ENCODE measurements at places on chromosomes 1 and 21.

DNA sequence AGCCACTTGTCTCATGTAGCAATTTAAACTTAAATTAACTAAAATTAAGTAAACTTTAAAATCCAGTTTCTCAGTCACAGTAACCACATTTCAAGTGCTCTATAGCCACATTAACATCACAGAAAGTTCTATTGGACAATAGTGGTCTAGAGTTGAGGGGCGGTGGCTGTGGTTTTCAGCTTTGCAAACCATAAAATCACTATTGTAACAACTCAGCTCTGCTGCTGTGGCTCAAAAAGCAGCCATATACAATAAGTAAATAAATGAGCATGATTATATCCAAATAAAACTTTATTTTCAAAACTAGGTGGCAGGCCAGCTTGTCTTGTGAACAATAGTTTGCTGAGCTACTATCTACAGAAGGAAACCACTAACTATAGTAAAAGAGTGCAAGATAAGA, 43.4 kb upstream of the C1orf53 start:
- no peak for ATAC-seq

- ATAC-seq: no peak
Measured at GRCh38 chr1:200301152-200301551, 108.7 kb downstream of the ZNF281 start.

DNA sequence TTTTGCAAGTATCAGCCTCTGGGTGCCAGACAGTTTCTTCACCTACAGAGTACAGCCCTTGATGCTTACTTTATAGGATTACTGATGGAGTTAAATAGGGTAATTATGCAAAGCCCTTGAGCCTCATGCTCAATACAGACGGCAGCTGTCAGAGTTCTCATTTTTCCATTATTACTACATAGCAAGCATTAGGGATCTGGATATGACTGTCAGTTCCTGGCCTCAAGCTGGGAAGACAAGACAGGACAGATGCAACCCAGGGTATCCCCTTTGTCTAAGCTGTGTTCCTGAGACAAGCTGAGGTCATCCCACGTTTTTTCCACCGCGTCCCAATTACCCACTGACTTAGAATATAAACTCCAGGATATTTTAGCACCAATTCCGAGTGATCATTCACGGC, 94.4 kb downstream of the SLC35F3 start:
- ATAC-seq: no peak

- ATAC-seq: no peak
Measured at GRCh38 chr1:36023098-36023769, 60.7 kb upstream of the TEKT2 start.

GRCh38 chr21:40052276-40052675, 185.0 kb downstream of the PCP4 start:
- no peak for ATAC-seq

GRCh38 chr1:71668065-71668464, 587.2 kb upstream of the ZRANB2 start:
- ATAC-seq: no peak

DNA sequence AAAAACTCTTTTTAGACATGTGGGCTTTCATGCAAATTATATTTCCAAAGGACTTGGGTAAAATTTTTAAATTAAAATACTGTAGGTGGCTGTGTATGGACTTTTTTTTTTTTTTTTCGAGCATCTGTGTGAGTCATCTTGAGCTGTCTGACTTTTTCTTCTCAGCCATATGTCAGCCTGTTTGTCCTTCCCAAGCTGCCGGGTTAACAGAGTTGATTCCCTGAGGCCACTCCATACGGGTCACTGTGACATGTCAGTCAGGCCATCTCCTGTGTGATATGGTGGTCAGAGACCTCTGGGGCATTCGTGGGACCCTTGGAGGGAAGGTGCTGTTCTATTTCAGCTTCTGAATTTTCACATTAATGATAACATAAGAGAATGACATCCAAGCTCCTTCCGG, 148.3 kb downstream of the KCNJ6 start:
- ATAC-seq: no peak

DNA sequence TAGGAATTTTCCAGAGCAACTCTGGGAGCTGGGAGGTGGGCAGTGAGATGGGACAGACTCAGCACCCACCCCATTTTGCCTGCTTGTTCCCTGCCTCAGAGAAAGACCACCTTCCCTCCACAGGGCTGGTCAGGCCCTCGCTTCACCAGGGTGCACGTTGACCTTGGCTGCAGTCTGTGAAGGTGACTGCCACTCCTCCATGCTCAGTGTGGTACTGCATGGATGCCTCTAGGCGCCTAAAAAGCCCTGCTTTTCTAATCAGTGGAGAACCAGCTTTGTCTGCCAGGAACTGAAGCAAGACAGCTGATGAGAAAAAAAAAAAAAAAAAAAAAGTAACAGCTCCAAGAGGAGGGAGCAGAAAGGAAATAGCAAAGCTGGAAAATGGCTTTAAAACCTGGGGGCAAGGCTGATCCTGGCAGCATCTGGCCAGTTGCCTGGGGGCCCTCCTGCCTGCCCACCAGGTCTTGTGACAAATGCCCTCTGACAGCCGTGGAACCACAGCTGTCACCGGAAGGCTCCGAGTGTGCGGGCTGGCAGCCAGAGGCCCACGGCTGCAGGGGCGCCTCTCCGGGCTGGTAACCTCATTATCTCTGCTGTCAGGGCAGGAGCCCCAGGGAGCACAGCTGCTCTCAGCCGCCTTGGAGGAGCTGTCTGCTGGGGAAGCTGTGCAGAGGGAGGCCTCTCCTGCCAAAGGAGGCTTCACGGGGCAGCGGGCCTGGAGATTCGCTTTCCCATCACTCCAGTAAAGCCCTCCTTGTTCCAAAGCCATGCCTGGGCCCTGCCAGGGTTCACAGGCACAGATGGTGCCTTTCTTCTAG, 13.7 kb downstream of the KIAA1614 start:
- peak; percentile 83 for ATAC-seq

GRCh38 chr1:55352080-55352810, 137.1 kb upstream of the USP24 start:
- ATAC-seq: no peak

DNA sequence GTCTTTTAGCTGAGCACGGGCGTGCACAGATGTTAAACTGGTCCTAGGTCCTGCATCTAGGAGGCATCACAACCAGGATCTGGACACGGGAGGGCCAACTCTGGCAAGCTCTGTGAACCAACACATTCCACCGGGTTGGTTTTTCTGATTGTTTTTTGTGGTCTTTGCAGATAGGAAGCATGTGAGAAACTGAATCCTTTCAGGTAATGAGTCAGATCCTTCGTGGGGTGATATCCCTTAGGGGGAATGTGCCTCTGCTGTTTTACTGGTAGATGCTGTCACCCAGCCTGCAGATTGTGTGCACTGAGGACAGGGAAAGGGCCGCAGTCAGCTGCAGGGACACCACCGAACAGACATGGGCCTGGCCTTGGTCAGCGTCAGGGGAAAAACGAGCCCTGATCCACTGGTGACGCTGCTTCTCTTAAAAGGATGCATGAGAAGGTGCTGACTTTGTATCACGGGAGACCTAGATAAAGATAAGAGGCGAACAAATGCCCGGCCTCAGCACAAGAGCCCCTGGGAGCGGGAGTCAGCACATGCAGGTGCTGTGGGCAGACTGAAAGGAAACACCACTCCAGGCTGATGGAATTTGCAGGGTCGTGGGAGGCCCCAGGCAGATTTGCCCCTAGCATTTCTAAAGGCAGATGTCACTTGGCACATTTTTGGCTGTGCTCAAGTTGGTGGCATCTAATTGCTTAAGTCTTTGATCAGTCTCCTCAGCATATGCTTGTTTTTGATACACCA, 51.1 kb downstream of the DOP1B start:
- ATAC-seq: no peak

DNA sequence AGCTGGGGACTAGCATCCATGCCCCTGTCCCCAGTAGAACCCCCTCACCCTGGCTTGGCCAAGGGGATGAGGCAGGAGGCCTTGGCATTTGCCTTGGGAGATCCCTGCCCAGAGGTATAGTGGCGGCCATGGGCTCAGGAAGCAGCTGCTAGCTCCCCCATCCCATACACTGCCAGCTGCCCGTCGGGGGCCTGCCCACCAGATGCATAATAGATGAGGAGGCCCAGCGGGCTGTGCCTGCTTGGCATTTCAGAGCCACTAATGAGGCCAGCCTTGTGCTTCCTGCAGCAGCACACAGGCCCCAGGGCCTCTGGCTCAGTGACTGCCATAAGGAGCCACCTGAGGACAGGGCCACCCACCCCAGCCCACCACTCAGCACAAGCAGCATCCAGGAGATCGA, 23.6 kb downstream of the RAP1GAP start:
- ATAC-seq: no peak

Measured in motor neuron (in vitro differentiated cells).